Small intestine (tissue), 16 donors: ENCODE measurements at places on chromosomes 16 and 17. TPM values are rescaled to one million over a fixed set of nuclear protein-coding genes. Genes with fewer than 3 reads are reported as not detected.

NPIPA7 gene
- polyA plus RNA-seq: 21.3 TPM

- no peak for DNase-seq
Measured at GRCh38 chr17:72101526-72101925, 19.3 kb upstream of the SOX9 start.

ITGAD gene
- not detected for polyA plus RNA-seq

ARRB2 gene
- polyA plus RNA-seq: 131 TPM

KRTAP1-1 gene
- not detected for polyA plus RNA-seq

ADAD2 gene
- 0.22 TPM for polyA plus RNA-seq

GRCh38 chr16:705431-706188 is at the start of gene FBXL16:
TSS of gene FBXL16 (minus strand) at chr16:705801. CDS start at chr16:697405, 8,396 bp downstream.
- DNase-seq: no peak

DCTN5 gene
- polyA plus RNA-seq: 14.3 TPM

GRCh38 chr16:18789515-18789849 is 652 bp downstream of the RPS15A start:
- no peak for DNase-seq

KRTAP9-8 gene
- polyA plus RNA-seq: not detected
